Head of caudate nucleus (tissue), 42 donors: ENCODE measurements at places on chromosomes 12 and 14.

DNA sequence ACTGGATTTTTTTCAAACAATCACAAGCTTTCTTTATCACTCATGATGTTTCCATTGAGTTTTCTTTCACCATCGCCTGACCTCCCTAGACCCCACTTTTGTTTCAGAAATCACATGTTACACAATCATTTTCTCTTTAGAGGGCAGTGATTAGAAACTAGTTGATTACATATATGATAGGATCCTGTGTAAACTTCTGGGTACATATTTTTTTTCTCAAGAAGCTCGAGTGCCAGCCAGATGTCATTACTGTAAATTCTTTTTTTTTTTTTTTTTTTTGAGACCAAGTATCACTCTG, 62.4 kb upstream of the PSMA6 start:
- DNase-seq = no peak

DNA sequence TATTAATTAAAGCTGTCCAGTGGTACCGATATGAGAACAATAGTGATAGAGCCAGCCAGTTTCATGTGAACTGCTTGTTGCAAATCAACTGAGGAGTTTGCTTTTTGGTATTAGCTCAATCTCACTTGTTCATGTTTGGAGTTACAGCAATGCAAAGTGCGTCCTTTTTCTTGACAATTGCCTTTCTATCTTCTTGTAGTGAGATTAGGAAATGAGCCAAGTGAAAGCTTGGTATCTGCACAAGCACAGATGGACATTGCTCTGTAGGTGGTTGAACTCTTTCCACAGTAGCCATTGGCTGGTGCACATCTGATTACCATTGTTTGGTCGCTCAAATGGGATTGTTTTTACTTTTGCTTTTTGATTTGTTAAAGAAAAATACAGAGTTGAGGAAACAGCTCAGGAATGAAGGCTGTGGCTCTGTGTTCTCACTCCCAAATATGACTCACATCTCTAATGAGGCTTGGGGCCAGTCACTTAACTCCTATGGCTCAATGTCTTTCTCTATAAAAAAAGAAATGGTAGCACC, 241.4 kb downstream of the BMP4 start:
- no peak for DNase-seq

- no peak for DNase-seq
These were observed 20.6 kb downstream of the SPX start for GRCh38 chr12:21546716-21547115.

DNA sequence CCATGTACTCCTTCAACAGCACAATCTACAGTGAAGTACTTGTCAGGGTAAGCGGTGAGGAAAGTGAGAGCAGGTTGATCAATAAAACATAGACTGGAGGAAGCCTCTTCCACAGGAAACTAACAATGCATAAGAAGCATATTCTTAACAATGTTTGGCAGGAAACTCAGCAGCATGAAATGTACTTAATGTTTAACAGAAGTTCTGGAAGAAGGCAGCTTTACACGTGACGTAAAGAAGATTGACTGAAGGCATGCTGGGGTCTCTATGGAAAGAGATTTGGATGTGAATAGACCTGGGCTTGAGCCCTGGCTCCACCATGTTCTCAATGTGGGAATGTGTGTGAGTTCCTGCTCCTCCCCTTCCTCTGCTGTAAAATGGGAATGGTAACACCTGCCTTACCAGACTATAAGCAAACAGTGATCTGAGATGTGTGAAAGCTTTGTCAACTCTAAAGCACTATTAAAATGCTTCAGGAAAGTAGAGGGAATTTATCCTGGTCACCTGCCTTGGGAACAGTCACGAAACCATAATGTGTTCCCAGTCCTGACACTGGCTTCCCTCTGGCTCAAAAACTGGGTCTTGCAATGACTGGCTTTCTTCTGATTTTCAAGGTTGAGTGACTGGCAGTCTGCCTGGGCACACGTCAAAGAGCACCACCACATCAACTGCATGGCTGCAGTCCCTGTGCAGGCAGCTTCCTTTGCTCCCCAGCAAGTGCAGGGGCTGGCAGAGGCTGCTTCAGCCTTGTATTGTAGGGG, 384.6 kb downstream of the APAF1 start:
- no peak for DNase-seq
